Left forelimb (tissue), 1 donor: ENCODE measurements at places on chromosomes 12 and 14.

DNA sequence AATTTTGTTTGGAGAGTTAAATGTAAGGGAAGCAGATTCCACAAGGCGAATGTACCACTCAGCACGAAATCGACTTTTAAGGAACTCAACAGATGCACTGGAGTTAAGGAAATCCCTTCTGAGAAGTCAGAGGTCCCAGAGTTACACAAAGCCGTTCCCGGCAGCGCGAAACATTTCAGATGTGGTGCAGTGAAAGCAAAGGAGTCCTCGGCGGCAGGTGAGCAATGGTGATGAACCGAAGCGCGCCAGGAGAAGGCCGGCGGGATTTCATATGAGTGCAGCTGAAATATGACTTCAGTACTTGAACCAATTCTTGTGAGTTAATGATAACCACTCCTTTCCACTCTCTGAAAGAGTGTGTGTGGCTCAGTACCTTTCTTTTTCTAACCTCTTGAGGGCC lies 183.2 kb downstream of the GRIP1 start:
- no peak for DNase-seq

GRCh38 chr14:32192712-32193373 lies 9.0 kb upstream of the RNU6-7 start:
- no peak for DNase-seq

GRCh38 chr12:3316776-3317480 lies 174.1 kb upstream of the PRMT8 start:
- no peak for DNase-seq

GRCh38 chr12:122411537-122411936 lies 10.9 kb downstream of the CLIP1 start:
- no peak for DNase-seq

- DNase-seq: no peak
Observed at GRCh38 chr14:83977583-83977982, 1552.4 kb upstream of the FLRT2 start.

DNA sequence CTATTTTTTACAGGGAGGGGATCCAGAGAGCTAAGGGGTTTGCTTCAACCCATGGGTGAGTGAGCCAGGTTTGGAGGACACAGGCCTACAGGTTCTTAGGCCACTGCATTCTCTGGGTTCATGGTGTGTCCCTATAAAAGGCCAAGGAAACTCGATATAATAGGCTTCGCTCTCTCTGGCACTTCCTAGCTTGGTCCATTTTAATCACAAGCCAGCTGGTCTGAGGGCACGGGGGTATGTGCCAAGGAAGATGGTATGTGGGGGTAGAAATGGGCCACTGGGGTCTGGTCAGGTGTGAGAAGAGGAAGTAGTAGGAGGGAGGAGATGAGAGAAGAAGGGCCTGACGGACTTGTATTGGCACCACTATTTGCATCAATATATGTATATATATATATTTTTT lies 4.9 kb downstream of the ETV6 start:
- no peak for DNase-seq

DNA sequence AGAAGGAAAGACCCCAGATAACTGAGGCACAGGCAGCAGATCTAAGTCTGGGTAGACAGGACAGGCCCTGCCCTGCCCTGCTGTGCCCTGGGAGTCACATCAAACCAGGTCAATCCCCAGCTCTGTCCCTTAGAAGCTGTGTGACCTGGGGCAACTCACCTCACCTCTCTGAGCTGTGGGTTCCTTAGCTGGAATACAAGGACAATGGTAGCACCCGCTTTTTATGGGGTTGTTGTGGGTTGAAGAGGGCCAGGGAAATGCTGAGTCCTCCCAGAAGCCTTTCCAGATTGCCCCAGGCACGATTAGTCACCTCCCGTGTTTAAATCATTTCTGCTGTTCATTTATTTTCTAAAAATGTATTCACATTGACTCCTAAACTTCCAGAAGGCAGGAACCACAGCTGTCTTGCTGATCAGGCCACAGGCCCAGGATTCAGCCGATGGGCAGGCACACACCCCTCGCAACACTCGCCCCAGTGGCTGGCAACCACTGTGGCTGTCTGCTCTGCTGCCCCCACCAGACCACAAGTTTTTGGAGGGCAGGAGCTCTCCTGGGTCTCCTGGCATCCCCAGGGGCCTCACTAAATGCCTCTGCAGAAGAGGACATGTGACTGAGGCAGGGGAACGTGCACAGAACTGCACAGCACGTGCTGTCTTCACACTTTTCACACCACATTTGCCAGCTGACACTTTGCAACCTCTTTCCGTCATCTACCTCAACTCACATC lies 3.0 kb downstream of the SELPLG start:
- DNase-seq: no peak

DNA sequence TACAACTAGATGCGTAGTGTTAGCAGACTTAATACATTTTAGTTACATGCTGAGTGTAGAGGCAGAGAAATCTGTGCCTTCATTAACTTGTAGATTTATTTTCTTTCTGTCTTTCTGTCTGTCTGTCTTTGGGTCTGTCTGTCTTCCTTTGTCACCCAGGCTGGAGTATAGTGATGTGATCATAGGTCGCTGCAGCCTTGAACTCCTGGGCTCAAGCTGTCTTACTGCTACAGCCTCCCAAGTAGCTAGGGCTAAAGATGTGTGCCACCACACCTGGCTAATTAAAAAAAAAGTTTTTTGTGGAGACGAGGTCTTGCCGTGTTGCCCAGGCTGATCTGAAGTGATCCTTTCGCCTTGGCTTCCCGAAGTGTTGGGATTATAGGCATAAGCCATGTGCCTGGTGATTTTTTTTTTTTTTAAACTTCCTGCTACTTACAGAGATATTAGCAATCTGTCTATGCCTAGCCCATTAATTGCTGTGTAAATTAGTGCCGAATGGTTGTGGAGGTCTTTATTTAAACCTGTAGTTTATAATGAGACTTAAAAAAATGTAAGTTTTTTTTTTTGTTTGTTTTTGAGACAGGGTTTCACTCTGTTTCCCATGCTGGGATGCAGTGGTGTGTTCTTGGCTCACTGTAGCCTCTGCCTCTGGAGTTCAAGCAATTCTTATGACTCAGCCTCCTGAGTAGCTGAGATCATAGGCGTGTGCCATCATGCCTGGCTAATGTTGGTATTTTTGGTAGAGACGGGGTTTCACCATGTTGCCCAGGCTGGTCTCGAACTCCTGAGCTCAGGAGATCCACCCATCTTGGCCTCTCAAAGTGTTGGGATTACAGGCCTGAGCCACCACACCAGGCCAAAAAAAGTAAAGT lies 22.8 kb downstream of the ERC1 start:
- DNase-seq: no peak
